Suprapubic skin (tissue), 4 donors: ENCODE measurements at places on chromosomes 13 and 19.

DNA sequence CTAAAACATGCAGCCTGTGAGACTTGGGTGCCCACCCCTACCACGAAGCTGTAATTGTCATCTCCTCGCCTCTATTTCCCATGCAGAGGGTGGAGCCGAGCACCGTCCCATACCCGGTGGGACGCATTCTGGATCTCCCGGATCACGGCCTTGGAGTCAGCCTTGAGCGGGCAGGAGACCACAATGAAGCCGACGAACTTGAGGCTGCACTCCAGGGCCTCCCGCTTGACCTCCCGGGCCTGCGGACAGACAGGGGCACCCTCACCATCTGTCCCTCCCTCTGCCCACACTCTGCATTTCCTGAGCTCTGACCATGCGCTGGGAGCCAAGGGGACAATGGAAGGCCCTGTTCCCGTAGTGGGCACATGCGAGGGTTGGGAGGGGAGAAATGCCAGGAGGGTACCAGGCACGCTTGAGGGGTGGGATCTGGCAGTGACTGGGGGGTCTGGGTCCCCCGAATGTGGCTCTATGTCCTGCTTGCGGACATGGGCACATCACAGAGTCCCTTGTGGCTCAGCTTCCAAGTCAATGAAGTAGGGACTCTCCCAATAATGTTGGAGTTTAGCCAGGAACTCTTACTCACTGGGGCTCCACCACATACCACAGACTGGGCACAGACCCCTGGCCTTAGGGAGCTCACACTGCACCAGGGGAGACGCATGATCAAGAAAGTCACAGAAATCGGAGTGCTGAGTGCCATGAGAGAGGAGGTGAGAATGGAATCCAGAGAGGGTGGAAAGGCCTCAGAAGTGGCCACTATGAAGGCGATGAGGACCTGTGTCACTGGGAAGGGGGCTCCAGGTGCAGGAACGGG lies 9.2 kb upstream of the GMIP start:
- peaks cover 92% of the 10 kb centered on the region for H3K36me3 ChIP-seq
- no peak overlapping the region for H3K4me3 ChIP-seq
- no peaks in the 10 kb centered on the region for H3K27me3 ChIP-seq
- no peaks in the 10 kb centered on the region for H3K4me1 ChIP-seq
- no peak overlapping the region for H3K27ac ChIP-seq
- peak; percentile 60 for DNase-seq

- no peak for DNase-seq
- peaks cover 26% of the 10 kb centered on the region for H3K36me3 ChIP-seq
- no peak overlapping the region for H3K27ac ChIP-seq
- no peak overlapping the region for H3K4me3 ChIP-seq
- H3K4me1 ChIP-seq = peaks cover 19% of the 10 kb centered on the region
Measured at GRCh38 chr19:19630062-19630414, 2.0 kb upstream of the LPAR2 start.

- DNase-seq = no peak
- no peak overlapping the region for H3K27ac ChIP-seq
- H3K4me3 ChIP-seq = no peak overlapping the region
Measured at GRCh38 chr13:111614009-111614408, 293.6 kb downstream of the TEX29 start.

DNA sequence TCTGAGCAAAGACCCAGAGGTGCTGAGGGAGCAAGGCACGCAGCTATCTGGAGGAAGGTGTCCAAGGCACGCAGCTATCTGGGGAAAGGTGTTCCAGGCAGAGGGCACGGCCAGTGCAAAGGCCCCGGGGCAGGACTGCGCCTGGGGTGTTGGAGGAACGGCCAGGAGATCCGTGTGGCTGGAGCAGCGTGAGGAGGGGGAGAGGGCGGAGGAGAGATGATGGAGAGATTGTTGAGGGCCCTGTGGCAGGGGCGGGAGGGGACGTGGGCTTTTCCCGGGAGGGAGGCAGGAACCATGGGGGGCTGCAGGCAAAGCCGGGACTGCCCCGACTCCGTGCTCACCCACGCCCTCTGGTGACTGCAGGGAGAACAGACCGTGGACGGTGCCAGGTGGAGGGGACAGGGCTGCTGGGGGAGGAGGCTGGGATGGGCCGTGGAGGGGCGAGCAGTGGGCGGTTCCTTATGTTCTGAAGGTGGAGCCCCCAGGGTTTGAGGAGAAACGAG lies 13.3 kb upstream of the MISP start:
- no peaks in the 10 kb centered on the region for H3K4me1 ChIP-seq
- H3K36me3 ChIP-seq = peaks cover 20% of the 10 kb centered on the region
- no peaks in the 10 kb centered on the region for H3K27me3 ChIP-seq
- H3K27ac ChIP-seq = no peak overlapping the region
- no peak overlapping the region for H3K4me3 ChIP-seq

DNA sequence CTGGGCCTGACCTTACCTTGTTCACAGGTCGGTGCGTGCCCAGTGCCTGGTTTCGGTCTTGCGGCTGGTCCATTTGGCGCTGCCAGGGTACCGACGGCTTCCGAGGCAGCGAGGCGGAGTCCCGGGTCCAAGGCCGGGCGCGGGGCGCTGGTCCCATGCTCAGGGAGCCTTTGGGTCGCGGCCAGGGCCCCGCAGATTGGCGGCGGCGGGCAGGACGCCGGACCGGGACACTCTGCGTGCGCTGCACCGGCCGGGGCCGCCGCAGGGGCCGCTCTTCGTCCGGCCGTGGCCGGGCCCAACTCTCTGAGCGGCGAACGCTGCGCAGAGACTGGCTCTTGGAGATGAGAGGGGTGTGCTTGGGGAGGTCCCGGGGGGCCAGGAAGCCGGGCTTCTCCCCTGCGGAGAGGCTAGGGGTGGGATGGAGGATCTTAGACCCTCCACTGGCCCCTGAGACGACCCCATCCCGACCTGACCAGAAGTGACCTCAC lies 3.4 kb upstream of the WIZ start:
- no peaks in the 10 kb centered on the region for H3K36me3 ChIP-seq
- H3K4me3 ChIP-seq = peak overlapping the region; percentile 54
- peaks cover 43% of the 10 kb centered on the region for H3K4me1 ChIP-seq
- H3K27me3 ChIP-seq = peaks cover 30% of the 10 kb centered on the region
